ENCODE measurements at places on chromosomes 5 and 9.
A peak's percentile ranks its signal among the peaks of the same experiment; 100 is the strongest.

- DNase-seq: no peak
Measured at GRCh38 chr5:178674334-178674733, 47.5 kb upstream of the CLK4 start.

GRCh38 chr5:173093606-173094005 is 37.5 kb downstream of the CREBRF start:
- DNase-seq: no peak

- DNase-seq: no peak
Measured at GRCh38 chr9:111449705-111450104, 34.5 kb downstream of the ECPAS start.

- DNase-seq: no peak
Measured at GRCh38 chr9:124108216-124108615, 96.6 kb downstream of the LHX2 start.

- no peak for DNase-seq
Measured at GRCh38 chr5:119118000-119118399, 47.1 kb downstream of the DMXL1 start.

- DNase-seq: no peak
Measured at GRCh38 chr9:27293996-27294395, 3.0 kb downstream of the EQTN start.

DNA sequence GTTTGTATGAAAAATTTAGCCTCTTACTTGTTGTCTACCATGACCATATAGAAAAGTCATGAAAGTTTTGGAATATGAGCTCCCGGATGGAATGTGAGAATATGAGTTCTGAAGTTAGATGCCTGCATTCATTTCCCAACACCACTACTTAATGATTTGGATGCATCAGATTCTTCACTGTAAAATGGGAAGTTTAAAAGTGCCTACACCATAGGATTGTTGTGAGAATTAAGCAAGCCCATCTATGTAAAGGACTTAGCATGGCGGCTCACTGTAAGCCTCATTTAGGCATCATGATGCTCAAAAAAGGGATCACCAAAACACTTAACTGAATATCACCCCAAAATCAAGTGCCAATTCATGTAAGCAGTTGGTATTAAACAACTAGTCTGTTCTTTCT is 177.3 kb downstream of the RAB3C start:
- no peak for DNase-seq

- no peak for DNase-seq
Measured at GRCh38 chr9:85502815-85503655, 238.7 kb downstream of the AGTPBP1 start.

DNA sequence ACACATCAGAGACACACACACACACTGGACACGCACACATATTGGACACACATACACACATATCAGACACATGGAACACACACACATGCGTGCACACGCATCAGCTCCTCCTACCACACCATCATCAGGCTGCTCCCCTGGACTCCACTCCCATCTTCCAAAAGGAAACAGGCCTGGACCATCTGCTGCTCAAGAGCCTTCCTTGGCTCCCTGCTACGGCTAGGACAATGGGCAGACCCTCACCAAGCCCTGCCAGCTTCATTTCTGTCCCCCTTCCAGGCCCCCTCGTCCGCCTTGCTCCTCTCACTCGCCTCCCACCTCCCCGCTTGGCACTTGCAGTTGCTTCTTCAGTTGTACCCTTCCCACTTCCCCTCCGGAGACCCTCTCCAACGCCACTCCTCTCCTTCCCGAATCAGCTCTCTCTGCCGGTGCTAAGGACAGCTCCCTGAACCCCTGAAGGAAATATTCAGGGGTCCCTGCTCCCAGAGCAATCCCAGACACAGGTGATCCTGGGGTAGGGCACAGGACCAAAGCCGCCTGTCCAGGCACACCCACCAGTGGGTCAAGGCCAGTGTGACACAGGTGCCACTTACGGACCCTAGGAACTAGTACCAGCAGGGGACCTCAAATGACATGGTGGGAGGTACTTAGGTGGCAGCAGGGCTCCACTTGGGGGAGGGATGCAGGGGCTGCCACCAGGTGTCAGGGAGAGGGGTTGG is 12.1 kb upstream of the LAMC3 start:
- DNase-seq: no peak

- DNase-seq: no peak
Measured at GRCh38 chr5:61697809-61698558, 365.9 kb downstream of the ZSWIM6 start.

DNA sequence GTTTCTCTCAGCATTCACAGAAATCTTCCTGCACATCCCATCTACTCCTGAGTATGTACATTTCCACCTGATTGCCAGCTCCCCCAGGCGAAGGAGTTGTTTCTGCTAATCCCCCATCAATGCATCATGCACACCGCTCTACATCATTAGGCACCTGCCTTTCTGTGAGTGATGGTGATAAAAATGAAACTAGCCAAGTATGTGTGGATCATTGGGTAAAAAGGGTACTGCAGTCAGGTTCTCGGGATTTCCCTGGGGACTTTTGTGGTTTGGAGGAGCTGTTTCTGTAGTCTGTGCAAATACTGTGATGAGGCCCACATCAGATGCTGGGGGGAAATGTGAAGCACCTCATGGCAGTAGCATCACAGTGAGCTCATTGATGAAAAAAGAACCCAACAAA is 30.4 kb downstream of the CAMK4 start:
- DNase-seq: peak; percentile 72

DNA sequence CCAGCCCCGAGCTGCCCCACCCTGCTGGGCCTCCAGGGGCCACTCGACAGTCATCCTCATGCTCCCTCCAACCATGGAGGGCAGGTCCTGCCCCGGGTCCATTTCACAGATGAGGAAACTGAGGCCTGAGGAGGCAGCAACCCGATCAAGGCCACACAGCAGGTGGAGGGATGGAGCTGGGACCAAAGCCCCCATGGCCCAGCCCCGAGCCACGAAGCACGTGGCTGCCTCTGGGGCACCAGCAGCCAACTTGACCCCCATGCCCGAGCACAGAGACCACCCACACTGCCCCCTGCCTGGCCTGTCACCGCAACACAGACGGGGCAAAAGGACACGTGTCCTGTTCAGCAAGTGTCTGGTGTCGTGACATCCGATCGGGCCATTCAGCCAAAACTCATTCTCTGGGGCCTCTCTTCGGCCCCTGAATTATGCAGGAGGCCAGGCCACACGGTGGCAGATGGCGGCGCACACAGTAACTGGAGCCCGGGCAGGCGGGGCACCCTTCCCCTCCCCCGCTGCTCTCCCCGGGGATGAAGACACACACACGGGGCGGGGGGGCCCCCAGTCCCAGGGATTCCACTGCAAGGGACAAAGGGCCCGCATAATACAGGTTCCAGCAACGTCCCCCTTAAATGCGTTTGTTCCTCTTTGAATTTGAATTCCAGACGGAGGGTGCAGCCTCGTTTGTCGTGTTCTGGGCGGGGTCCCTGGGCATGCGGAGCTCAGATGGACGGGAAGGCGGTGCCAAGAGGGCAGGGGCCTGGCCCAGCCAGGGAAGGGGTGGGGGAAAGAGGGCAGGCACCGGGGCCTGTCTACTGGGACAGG is 29.4 kb upstream of the TMEM250 start:
- DNase-seq: no peak

DNA sequence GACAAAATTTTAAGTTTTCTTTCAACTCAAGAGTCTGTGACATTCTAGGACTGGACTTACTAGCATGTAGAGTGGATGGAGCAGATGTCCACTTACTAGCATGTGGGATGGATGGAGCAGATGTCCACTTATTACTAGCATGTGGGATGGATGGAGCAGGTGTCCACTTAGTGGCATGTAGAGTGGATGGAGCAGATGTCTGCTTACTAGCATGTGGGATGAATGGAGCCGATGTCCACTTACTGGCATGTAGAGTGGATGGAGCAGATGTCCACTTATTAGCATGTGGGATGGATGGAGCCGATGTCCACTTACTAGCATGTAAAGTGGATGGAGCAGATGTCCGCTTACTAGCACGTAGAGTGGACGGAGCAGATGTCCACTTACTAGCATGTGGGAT is 2.4 kb downstream of the SLC36A1 start:
- no peak for DNase-seq

DNA sequence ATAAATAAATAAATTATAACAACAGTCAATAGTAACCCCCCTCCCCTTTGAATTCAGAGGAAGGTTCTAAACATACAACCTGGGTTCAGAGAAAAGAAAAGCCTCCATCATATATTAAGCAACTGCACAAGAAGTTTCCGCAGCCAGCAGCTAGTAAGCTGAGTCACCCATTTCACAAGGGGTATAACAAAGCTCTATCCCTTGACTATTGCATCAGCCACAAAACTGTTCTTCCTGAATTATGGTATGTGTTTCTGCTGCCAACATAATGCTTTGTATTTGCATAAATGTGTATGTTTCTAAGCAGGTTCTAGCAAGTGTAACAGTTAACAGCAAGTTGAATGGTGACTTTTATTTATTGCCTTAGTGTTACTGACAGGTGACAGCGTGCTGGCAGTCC is 6.8 kb upstream of the CEP120 start:
- DNase-seq: no peak

DNA sequence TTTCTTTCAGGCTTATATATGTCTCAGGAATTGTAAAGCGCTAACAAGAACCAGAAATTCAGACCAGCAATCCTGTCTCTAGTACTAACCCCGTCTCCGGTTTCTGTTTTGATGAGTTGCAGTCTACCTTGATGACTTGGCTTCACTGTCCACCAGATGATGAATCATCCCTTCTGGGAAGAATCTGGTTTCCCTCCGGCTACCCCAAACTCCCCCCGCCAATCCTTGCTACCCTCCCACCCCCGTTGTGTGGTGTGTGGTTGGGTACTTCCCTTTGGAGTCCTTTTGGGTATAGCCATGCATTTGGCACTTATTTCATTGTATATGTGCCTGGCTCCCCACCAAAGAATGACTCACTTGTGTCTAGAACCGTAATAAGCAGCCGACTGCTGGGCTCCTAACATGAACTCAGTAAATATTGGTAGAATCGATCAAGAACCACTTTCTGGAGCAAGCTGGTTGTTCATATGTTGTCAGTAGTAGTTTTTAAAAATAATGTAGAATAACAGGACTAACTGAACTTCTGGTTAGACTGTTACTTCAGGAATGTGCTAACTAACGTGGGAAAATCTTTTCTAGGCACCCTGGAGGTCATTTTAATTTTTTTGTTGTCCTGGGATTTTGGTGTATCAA is 8.3 kb upstream of the TGFBI start:
- peak; percentile 17 for DNase-seq

GRCh38 chr9:125497478-125497877 is 209.5 kb downstream of the MAPKAP1 start:
- DNase-seq: no peak

DNA sequence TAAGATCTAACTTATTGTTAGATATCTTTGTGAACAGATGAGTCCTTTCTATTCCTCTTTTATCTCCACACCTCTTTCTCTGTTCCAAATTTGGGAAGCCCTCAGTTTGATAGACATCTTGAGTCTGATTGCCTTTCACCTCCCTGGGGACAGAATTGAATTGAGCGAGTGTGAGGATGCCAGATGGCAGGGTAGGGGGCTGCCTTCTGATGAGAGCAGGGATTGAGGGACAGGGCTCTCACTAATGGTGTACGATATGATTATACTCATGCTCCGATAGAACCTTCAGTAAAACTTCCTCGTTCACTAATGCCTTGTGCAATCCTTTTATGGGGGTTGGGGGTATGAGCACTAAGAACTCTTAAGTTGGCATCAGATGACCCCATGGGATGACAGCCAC is 172.1 kb upstream of the DAP start:
- DNase-seq: no peak

DNA sequence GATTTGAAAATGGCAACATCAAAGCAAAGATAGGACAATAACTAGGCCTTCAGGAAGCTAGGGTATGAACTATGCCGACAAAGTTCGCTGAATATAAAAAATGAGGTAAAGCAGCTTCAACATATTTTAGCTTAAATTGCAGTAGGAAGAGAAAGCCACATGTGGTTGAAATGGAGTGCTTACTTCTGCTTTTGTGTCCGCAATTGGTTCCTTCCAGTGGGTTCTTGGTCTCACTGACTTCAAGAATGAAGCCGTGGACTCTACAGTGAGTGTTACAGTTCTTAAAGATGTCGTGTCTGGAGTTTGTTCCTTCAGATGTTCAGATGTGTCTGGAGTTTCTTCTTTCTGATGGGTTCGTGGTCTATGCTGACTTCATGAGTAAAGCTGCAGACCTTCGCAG is 95.2 kb downstream of the APTX start:
- no peak for DNase-seq

All from T-helper 22 cell (primary cell).